ENCODE measurements at places on chromosomes 5 and 9.

DNA sequence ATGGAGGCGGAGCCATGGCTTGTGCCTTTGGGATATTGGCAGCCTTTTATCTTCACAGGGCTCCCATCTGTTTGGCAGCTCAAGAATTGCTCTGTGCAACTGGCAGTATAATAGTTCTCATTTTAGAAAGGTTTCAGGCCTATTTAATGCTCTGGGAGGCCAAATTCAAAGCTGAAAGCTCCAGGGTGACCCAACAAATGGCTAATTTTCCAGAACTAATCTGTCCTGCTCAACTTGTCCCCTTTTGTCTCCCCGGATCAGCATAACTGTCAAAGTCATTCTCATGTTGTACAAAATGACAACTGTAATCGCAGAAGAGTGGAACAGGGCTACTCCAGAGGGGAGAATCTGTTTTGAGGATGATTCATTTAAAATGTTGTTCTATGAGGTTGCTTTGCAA, 52.6 kb upstream of the CXCL14 start:
- DNase-seq: no peak

- DNase-seq: no peak
Observed at GRCh38 chr5:159825551-159826051, 90.7 kb upstream of the ADRA1B start.

DNA sequence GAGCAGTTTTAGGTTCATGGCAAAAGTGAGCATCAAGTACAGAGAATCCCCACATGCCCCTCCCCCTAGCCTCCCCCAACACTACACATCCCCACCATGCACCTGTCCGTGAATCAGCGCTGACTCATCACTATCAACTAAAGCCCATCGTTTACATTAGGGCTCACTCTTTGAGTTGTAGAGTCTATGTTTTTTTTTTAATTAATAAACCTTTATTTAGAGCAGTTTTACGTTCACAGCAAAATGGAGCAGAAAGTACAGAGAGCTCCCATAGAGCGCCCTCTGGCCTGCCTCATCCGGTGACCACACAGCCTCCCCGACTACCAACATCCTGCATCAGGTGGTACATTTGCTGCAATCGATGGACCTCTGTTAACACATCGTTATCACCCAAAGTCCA, 47.9 kb upstream of the UNC5A start:
- DNase-seq: no peak

GRCh38 chr5:1021136-1021968, 12.8 kb downstream of the NKD2 start:
- no peak for DNase-seq

DNA sequence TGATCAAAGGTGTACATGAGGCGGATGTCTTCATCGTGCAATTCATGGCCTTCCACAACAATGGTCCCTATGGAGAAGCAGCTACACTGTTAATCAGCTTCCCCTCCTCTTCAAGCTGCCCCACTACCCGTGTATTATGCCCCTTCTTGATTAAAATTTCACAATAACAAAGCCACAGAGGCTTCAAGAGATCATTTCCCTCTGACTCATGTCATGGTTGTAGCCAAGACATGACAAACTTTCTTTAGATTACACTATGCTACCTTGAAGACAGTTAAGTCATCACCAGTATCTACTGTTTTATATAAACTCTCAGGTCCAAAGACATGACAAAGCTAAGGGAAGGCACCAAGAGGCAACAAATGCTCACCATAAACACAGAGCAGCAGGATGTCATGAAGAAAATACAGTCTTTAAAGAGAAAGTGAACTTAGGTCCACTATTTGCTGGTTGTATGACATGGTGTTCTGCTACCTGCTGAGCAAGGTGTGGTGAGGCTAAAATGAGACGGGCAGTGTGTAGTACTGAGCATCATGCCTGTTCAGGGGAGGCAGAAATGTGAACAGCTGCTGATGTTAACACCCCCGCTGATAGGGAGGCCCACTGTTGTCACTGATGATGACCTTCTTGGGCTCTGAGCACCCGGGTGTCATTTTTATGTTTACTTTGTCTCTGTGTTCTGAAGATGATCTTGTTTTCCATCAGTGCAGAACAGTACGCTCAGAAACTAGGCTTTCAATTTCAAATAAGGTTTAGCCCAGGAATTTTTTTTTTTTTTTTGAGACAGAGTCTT, 48.3 kb downstream of the IARS1 start:
- no peak for DNase-seq

- DNase-seq: no peak
Observed at GRCh38 chr9:7195526-7195925, 437.8 kb downstream of the KDM4C start.

- DNase-seq: no peak
Observed at GRCh38 chr5:74948031-74948546, 81.9 kb upstream of the FAM169A start.

DNA sequence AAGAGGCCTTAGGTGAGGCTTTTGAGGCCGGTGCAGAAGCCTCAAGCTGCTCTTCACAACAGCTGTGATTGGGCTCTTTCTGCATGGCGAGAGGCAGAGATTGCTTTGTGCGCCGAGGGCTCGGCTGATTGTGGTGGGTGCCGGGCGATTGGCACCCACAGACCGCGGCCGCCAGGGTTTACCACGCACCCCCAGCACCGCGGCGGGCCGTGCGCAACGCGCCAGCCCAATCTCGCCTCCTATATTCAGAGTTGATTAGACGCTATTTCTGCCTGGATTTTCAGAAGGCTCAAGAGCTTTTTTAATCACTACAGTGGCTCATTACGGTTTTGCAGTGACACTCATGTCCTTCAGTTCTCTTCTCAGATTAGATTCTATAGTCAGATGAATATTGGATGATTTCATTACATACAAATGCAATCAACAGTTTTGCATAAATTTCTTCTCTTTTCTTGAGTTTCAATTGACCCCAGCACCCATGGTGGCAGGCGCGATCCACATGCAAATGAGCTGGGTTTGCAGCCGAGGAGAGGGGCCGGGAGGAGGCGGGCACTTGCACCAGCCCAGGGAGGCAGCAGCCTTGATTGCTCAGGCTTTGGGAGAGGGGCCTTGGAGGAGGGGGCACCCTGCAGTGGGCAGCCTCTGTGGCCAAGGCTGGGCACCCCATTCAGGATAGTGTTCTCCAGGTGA, 33.8 kb upstream of the PTGS1 start:
- DNase-seq: no peak

GRCh38 chr5:137660349-137660817, 75.5 kb downstream of the KLHL3 start:
- peak; percentile 59 for DNase-seq

- DNase-seq: no peak
Observed at GRCh38 chr5:97049175-97049574, 93.2 kb downstream of the LIX1 start.

- DNase-seq: no peak
Observed at GRCh38 chr5:96822686-96823459, 15.1 kb upstream of the ERAP1 start.

DNA sequence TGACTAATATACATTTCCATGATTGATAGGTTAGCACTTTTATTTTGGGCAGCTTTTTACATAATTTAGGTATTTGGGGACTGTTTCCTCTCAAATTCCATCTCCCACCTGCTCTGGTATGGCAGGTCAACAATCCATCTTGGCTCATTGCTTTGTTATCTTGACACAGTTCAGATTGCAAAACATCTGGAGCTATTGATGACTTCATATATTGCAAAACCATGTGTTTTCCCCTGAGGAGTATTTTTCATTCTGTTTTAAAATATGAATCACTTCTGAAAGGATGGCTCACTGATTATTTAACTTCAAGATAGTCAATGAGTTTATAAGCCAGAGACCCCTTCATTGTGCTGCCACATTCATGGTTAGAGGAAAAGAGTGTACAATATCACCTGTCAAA, 1206.0 kb upstream of the C9orf72 start:
- no peak for DNase-seq

- peak; percentile 33 for DNase-seq
Observed at GRCh38 chr9:107243742-107244141, 39.3 kb upstream of the RAD23B start.

Data from stimulated activated CD4-positive, alpha-beta T cell treated with anti-CD3 and anti-CD28 coated beads, Interleukin-15, amount 100 ng/mL, for 48 hours (primary cell).